HEK293T (cell line): ENCODE measurements at places on chromosomes 2 and 18.

- no peak for DNase-seq
Observed at GRCh38 chr2:168611091-168611490, 155.0 kb downstream of the CERS6 start.

- no peak for DNase-seq
Observed at GRCh38 chr2:128754246-128754724, 435.6 kb upstream of the HS6ST1 start.

DNA sequence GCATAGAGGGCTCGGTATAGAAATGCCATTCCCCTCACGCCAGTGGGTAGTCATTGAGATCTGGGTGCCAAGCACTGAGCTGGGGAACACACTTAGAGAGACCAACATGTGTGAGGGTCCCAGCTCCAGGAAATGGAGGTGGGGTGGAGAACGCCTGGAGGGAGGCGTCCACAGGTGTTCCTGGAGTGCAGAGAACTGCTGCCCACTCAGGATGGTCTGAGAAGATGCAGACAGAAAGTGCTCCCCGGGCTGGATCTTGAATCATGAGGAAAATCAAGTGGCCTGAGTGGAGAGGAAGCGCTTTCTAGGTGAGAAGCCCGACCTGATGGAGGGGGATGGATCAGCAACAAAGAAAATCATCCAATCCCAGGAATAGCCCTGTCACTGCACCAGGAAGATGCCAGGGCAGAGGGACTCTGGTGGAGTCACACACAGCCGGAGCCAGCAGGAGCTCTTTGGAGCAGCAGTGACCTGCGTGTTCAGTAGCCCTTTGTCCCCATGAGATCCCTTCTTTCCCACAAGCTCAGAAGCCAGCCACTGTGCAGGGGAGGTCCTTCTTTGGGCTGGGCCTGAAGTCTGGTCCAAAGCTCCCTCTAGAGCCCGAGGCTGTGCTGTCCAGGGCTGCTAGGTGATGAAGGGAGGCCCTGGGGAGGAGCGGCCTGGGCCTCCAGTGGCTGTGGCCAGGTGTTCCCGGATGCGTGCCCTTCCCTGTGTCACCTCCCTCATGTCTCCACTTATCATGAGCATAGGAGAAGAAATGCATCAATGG is 112.3 kb downstream of the RNF144A start:
- no peak for DNase-seq

DNA sequence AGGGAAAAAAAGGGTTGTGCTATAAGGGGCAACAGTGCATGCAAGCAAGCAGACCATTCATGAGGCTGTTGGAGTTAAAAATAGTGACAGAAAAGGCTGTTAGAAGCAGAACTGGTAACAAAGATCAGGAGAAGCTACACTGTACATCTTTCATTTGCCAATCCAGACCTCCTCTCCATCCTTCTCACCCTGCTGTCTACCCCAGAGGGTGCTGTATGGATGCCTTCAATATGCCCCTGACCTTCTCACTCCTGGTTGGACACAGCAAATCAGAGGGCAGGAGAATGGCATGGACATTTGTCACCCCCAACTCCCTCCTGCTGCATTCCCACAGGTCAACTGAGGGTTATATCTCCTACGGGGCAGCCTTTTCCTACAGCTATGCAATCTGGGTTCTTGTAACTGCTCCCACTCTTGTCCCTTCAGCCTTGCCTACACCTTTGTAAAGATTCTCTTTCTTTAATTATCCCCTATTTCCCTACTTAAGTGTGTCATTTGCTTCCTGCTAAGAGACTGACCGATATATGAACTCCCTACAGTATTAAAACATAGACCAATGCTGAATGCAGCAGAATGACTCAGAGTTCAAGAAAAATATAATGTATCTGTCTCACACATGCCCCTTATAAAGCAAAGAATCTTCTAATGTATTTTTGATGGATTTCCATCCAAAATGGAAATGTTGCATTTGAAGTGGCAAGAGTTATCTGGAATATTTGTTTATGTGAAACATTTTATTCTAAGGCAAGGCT is 169.2 kb upstream of the NCKAP5 start:
- DNase-seq, result no peak

- DNase-seq, result no peak
Observed at GRCh38 chr2:53672881-53673522, 94.6 kb upstream of the CHAC2 start.

GRCh38 chr2:48043131-48043700 is 136.9 kb upstream of the FBXO11 start:
- no peak for DNase-seq

- DNase-seq, result no peak
Observed at GRCh38 chr18:23227726-23228070, 92.4 kb downstream of the CABLES1 start.

DNA sequence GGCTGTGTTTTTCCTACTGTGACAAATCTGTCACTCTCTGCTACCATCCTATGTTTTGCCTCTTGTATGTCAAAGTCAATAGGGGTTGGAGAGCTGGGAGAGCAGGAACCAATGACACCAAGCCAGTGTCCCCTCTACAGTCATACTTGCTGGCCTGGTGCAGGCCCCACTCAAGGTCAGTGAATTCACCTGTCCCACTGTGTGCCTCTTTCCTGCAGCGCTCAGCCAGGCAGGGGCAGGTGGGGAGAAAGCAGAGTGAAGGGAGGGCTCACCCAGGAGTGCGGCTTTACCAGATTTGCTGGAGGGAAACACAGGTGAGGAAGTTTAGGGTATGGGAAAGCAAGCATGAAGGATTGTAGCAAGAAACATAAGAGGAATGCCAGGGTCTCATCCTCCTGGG is 114.5 kb downstream of the GYPC start:
- DNase-seq, result no peak

- no peak for DNase-seq
Observed at GRCh38 chr18:22667616-22668422, 250.1 kb upstream of the CTAGE1 start.

DNA sequence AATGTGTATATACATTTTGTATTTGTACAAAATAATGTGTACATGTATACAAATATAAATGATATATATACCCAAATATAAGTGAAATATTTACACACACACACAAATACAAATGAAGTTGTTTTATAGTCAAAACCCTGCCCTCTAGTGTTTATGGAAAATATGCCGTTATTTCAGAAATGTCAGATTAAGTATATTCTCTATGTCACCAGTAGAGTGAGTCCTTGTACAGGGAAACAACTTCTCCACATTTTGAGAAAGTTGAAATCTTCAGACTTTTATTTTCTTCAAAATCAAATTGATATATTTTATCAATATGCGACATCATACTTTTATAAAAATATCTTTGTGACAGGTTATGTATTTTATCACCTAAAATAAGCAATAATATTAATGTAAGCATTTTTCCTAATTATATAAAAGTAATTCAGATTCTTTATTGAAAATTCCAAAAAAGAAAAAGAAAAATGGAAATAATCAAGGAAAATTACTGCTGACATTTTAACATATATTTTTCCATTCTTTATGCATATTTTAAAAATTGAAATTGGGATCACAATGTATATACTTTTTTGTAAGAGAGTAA is 22.4 kb downstream of the ARL6IP6 start:
- peak; percentile 30 for DNase-seq
